Stimulated activated CD8-positive, alpha-beta memory T cell treated with anti-CD3 and anti-CD28 coated beads, Interleukin-4, amount 100 ng/mL, for 4 hours (primary cell): ENCODE measurements at places on chromosomes 3 and 15.

GRCh38 chr15:57321973-57322601 lies 54.2 kb upstream of the CGNL1 start:
- DNase-seq, result no peak

- DNase-seq, result no peak
Measured at GRCh38 chr3:42043099-42043813, 47.9 kb upstream of the TRAK1 start.

- DNase-seq, result no peak
Measured at GRCh38 chr3:13064964-13065363, 8.3 kb downstream of the IQSEC1 start.

GRCh38 chr15:78149805-78150751 lies 916 bp downstream of the IDH3A start:
- no peak for DNase-seq

- no peak for DNase-seq
Measured at GRCh38 chr3:185254799-185255198, 950 bp upstream of the EHHADH start.

- DNase-seq, result no peak
Measured at GRCh38 chr3:166902374-166902773, 477.7 kb downstream of the ZBBX start.

- no peak for DNase-seq
Measured at GRCh38 chr3:13045904-13046568, 27.2 kb downstream of the IQSEC1 start.

- DNase-seq, result no peak
Measured at GRCh38 chr15:51270706-51271105, 67.7 kb downstream of the CYP19A1 start.

GRCh38 chr3:160977773-160978172 lies 127.4 kb downstream of the B3GALNT1 start:
- DNase-seq, result no peak

- DNase-seq, result no peak
Measured at GRCh38 chr3:191026746-191027145, 164.3 kb upstream of the GMNC start.

DNA sequence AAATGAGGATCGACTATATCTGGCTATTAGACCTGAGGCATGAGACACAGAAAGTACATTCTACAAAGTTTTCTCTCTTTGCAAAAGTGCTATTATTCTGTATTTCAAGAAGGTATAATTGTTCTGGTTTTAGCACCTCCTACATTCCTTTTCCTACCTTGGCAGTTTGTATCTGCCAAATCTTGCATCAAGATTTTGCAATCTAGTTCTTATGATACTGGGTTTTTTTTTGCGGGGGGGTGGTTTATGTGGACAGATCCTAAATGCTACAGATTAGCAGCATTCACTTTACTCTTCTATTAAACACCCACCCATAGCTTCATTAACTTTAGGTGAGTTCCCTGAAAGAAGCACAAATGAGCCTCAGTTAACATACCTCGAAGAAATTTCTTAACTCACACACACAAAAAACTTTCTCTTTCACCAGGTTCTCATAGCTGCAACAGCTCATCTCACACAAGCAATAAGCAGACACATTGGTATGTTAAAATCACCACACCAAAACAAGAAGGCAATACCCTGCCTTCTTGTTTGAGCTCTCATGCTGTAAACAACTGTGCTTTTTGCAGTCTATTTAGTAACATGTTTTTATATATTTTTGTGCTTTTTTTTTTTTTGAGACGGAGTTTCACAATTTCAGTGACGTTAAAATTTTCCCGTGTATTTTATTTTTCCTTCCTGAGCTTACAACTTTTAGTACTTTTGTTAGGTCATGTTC lies 73.0 kb upstream of the VGLL4 start:
- no peak for DNase-seq

DNA sequence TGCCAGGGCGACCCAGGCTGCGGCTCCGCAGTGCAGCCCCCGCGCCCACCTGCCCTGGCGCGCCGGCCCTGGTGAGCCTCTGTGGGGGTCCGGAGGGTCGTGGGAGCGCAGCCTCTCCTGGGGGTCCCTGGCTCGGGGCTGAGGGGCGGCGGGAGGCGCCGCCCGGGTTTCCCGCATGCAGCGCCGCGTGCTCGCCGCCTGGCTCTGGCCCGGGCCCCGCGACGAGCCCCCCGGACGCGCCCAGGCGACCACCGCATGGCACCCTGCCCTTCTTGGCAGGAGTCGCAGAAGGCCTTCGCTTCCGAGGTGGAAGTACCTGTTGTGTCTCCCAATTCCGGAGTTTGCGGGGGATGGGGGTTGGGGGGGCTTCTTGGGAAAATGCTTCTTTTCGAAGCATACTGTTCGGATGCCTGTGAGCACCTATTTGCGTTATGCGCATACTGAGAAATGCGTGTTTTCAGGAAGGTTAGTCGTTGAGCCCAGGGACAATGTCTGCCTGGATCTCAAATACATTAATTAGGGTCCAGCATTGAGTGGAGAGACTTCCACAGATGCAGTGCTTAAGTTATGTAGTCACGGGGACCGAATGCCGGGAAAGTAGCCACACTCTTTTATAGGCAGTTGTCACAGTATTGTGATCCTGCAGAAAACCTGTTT lies 1.3 kb downstream of the GABRA5 start:
- no peak for DNase-seq

DNA sequence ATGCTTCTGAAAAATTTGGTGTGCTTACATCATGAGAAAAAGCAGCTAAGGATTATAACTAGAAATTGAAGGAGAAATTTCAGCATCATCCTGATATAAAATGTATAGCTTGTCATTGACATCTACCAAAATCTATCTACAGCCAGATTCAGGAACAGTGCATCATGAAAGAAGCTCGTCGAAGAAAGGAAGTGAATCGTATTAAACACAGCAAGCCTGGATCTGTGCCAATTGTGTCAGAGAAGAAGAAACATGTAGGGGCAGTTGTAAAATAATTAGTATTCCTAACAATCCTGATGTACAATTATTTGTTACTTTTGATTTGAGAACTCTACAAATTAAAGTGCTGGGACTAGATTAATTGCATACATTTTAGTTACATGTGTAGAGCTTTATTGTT lies 37.2 kb downstream of the AP4E1 start:
- DNase-seq, result no peak

- no peak for DNase-seq
Measured at GRCh38 chr3:126264952-126265351, 84.6 kb upstream of the ALDH1L1 start.

GRCh38 chr15:62357431-62357830 lies 192.3 kb upstream of the C2CD4B start:
- no peak for DNase-seq

DNA sequence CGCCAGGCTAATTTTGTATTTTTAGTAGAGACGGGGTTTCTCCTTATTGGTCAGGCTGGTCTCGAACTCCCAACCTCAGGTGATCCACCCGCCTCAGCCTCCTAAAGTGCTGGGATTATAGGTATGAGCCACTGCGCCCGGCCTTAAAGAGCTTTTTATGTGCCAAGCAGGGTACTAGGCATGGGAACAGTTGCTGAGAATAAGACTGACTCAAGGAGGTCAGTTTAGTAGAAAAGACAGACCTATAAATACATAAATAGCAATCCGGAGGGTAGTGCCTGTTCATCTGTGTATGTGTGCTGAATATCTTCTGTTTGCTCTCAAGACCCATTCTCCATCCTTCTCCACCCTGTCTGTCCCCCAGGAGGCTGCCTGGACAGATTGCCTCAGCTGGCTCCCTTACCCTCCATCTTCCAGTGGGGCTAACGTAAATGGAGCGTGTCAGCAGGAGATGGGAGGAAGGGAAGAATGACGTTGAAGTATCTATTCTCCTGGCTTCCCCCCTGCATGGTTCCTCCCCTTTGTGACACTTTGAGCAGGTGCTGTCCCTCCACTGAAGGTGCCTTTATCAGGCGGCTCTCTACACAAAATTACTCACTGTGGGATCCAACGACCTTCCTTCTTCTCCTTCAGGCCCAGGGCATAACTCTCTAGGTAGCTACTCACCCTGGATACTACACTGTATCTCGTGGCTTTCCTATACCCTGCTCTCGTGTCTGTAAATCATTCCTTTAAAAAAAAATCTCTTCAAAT lies 31.1 kb downstream of the FBXO40 start:
- DNase-seq, result no peak

DNA sequence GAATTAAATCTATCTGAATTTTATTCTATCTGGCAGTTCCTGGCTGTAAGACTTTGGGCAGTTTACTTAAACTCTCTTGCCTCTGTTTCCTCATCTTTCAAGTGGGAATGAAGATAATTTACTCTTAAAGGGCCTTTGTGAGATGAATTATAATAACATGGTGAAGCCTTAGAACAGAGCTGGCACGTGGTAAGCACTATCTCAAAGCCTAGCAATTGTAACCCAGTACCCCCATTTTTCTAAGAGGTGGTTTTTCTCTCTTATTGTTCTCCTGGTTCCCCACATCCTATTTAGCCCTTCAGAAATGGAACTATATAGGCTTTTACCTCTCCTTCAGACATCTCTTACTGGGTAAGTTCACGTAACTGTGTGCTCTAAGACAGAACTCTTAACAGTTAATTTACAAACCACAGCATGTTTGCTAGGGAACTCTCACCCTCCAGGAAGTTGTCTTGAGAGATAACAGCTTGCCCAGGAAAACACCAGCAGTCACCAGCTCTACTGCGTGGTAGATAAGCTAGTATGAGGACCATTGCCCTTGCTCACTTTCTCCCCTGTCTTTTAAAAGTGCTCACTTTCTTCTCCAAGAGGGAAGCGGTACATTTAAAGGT lies 12.3 kb upstream of the CRBN start:
- no peak for DNase-seq

GRCh38 chr3:174439331-174440252 lies 419.5 kb upstream of the NAALADL2 start:
- DNase-seq, result no peak

DNA sequence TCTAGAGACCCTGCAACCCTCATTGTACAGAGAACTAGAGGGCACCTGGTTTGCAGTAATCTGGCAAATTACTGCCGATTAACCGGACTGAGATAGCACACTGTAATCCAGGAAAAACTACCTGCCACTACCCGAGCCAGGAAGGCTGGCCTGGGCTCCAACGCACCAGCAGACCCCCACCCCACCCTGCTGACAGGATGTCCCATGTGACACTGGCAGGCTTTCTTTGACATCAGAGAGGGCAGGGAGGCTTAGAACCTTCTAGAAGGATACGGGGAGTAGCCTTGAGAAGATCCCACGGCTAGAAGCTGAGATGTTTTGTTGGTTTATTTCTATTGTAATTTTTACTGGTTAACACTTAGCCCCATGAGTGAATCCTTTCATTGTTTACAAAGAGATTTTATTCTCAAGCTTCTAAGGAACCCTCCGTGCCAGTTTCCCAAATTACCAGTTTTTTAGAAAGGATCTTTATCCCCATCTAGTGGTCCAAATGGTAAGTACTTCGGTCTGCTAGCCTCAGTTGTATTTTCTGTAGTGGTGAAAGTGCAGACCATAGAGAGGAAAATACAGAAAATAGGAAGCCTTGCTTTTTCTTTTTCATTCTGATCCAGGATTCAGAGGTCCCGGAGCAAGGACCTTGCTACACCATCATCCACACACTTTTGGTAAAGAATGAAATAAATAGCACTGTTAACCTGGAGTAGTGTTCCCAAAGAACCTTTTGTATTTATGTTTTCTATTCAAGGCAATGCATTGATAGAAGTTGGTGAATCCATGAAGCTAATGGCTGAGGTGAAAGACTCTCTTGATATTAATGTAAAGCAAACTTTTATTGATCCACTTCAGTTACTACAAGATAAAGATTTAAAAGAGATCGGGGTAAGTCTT lies 81.9 kb upstream of the ADAMTSL3 start:
- no peak for DNase-seq

DNA sequence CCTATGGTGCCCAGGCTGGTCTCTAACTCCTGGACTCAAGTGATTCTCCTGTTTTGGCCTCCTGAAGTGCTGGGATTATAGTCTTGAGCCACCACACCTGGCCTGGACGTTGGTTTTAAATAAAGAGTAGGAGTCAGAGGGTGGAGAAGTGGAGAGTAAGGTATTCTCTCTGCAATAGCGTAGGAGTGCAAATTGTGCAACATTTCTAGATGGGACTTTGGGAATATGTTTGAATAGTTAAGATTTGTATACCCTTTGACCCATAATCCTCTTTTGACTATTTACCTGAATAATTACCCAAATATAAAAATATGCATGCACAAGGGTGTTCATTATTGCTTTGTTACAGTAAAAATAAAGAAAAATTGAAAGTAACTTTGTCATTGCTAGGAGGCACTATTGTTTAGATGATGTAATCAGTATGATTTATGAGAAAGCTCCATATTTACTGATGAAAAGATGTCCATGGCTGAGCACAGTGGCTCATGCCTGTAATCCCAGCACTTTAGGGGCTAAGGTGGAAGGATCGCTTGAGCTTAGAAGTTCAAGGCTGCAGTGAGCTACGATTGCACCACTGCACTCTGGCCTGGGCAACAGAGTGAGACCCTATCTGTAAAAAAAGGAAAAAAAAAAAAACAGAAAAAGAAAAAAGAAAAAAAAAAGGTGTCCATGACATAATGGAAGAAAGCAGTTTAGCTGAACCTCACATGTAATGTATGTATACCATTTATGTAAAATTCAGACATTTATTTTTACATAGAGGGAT lies 15.1 kb upstream of the XYLB start:
- no peak for DNase-seq

DNA sequence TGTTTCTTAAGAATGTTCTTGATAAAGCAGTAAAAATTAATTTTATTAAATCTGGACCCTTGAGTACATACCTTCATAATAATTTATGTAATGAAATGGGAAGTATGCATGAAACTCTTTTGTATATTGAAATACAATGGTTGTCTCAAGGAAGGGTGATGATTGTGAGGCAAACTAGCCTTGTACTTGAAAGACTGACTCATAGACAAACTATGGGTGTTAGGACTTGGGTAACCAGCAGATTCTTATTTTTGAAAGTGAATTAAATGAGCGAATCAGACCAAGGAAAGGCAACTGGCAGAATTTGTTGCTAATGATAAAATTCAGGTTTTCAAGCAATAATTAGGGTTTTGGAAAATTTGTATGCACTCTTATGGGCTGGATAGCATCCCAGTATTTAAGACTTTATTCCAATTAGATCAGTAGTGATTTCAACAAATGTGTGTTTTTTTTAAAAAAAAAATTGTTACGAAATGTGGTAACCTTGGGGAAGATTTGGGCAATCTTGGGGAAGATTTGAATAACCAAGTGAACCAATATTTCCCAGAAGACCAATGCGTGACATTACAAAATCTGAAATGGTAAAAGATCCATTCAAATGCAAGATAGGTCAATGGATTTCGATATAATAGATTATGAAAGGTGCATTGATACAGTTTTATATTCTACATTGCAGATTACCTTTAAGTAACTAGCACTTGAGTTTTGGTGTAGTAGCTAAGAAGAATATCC lies 42.0 kb downstream of the ATP2C1 start:
- no peak for DNase-seq

- DNase-seq, result no peak
Measured at GRCh38 chr3:149489060-149489690, 14.7 kb downstream of the TM4SF4 start.

- no peak for DNase-seq
Measured at GRCh38 chr3:46593979-46594378, 18.3 kb upstream of the FAM240A start.

GRCh38 chr15:40248006-40248783 lies 9.3 kb downstream of the PAK6 start:
- no peak for DNase-seq
